Activated gamma-delta T cell treated with Interleukin-2 at 50 U/mL for 16 hours (primary cell): ENCODE measurements at places on chromosomes 1 and 21.

DNA sequence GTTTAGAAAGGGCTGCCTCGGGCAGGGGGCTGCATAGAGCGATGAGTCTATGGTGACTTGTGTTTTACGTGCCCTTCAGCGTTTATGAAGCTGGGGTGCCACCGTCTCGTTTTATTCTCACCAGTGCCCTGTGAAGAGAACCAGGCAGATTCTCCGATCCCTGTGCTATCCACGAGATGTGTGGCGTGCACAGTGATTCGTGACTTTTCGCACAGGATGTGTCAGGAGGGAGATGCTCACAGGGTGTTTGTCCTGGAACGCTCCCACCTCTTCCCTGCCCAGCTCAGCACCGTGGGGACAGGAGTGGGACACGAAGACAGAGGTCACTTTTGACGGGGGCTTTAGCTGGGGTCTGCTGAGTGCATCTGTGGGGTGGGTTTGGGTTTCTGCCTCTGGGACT, 54.9 kb upstream of the AJAP1 start:
- no peak for DNase-seq

DNA sequence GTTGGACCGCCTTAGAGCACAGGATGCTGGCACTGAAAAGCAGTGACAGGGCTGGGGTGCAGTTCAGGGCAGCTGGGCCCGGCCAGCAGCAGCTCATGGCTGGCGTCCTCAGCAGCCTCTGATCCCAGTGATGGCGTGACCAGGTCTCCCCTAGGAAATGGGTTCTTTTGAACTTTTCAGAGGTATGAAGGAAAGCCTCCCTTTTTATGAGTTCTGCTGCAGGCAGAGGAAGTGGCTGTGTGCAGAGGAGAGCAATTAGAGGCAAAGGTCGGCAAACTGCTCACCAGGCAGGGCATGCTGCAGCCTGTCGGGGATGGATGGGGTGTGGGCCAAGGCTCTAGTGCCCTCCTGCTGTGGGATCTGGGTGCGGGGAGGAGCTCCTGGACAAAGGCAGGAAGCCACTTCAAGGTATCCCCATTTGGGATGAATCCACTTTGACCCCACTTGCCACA, 45.6 kb upstream of the RAB4A start:
- no peak for DNase-seq

- no peak for DNase-seq
Measured at GRCh38 chr1:209527993-209528717, 55.4 kb upstream of the CAMK1G start.

GRCh38 chr1:221948459-221948858, 206.6 kb upstream of the DUSP10 start:
- DNase-seq = no peak

DNA sequence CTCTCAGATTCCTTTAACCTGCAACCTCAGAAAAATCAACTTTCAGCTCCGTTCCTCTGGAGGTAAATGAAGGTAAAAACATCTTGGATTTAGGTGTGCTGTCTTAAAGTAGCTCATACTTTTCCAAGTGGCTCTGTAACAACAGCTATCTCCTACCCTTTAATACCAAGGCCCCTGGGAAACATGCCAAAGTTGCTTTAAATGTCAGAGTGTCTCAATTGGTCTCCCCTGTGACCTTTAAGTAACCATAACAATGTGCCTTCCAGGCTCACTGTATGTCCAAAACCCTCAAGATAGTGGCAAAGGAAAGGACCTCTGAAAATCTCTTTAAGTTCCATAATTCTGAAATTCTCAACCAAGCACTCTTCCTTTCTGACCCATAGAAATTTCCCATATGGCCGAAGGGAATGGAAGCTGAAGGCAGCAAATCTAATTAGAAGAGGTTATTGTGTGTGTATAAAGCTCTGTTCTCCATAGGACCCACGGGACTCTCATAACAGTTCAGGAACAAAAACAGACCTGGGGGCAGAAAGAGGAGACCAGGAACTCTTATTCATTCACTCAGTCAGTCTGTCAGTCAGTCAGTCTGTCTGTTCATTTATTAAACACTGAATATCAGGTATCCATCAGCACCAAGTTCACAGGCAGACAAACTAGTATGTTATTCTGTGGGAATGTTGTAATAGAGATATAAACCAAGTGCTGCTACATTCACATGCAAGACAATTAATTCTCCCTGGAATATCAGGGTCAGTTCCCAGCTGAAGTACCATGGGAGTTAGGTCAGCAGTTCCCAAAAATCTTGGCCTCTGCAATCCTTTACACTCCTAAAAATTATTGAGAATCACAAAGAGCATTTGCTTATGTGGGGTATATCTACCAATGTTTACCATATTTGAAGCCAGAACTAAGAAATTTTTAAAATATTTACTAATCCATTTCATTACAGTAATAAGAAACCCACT, 19.1 kb downstream of the ASTN1 start:
- no peak for DNase-seq

DNA sequence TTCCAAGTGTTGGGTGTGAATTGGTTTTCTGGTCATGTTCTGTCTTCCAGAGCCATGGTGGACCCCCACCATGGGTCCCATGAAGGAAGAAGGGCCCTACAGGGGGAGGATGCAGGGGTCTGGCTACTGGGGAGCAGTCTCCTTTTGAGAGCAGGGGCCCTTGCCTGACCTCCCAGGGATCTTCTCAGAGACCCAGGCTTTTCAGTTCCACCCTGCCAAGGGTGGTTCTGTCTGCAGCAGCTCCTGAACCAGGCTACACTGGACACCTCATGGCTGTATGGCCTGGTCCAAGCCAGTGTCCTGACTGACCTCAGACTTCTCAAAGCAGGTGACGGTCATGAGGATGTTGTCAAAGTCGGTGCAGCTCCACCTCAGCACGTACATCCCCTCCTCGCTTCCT, 109.0 kb downstream of the JAK1 start:
- DNase-seq = no peak

DNA sequence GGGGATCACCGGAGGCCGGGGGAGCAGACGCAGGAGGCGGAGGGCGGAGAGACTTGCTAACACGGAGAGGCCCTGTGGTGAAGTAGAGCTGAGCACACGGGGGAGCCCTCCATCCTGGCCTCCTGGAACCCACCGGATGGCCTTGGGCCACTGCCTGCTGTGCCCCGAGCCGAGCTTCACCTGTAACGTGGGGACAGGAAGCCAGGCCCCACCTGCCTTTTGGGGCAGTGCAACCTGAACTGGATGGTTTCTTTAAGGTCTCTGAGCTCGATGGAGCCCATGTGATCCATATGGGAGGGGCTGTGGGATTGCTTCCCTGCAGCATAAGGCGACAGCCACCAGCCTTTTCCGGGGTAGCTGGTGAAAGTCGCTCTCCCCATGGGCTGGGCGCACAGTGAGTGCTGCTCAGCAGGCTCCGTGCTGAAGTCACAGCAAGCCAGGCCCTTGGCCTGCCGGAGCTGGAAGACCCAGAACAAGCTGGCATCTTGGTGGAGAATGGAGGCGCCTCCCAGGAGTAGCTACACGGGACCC, 35.8 kb downstream of the TFF3 start:
- DNase-seq = no peak

DNA sequence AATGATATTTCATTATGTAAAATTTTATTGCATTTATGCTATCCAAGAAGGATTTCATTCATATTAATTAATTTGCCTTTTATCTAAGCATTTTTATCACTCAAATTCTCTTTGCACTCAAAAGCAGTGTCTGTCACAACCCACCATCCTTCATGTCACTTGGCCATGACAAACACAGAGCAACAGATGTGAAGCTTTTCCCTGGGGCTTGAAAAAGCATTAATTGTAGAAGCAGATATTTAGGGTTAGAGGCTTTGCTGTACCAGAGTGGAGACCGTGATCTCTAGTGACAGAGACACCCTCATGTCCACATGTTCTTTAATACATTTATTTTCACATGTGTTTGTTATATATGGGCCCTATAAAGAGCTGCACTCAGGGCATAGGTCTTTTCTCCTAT, 230.5 kb downstream of the SPATA17 start:
- no peak for DNase-seq

DNA sequence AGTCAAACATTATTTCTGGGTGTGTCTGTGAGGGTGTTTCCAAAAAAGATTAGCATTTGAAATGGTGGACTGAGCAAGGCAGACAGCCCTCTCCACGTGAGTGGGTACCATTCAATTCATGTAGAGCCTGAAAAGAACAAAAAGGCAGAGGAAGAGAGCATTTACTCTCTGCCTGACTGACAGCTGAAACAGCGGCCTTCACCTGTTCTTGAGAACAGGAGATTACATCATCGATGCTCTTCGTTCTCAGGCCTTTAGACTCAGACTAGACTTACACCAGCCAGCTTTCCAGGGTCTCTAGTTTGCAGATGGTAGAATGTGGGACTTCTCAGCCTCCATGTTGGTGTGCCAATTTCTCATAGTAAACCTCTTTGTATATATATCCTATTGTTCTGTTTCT, 302.3 kb downstream of the BACH1 start:
- DNase-seq = no peak

- no peak for DNase-seq
Measured at GRCh38 chr1:202619505-202619904, 90.7 kb downstream of the SYT2 start.

GRCh38 chr1:214192825-214193643, 87.9 kb upstream of the SMYD2 start:
- DNase-seq = no peak

DNA sequence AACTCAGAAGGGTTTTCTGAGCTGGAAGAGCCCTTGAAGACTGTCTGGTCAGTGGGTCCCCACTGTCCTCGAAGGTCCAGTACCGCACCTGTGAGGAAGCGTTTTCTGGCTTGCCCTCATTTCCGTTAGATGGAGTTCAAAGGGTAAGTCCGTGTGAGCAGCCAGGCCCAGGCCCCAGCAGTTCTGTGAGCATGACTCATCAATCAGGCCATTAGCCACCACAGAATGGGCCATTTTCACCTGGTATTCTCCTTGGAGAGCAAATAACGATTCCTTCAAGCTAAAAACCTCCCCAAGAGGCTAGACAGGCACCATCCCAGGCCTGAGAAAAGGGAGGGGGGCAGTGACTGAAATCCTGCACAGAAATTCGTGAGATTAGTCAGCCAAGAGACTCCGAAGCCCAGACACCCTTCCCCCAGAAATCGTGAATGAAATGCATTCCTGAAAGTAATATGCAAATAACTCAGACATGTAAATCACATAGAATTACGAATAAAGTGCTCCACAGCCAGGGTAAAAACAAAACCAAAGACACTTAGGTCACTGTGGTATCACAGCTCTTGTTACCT, 66.0 kb downstream of the BCAR3 start:
- no peak for DNase-seq

DNA sequence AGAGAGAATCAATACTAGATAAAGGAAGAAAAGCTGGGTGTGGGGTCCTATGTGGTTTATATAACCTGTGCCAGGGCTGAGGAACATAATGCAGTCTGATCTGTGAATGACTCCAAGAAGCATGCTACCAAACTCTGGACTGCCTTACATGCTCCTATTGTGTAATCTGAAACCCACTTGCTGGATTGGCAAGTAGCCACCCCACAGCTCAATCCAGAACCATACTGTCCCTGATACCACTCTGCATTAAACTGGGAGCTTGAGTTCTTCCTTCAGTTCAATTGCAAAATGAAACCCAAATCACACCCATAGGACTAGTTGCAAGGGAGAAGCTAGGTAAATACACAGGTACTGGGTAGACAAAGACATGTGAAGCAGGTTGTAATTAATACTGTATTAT, 115.4 kb upstream of the NEGR1 start:
- no peak for DNase-seq

- DNase-seq = no peak
Measured at GRCh38 chr1:240099748-240100147, 8.1 kb downstream of the FMN2 start.

- DNase-seq = no peak
Measured at GRCh38 chr21:37582590-37582989, 216.0 kb downstream of the DYRK1A start.

DNA sequence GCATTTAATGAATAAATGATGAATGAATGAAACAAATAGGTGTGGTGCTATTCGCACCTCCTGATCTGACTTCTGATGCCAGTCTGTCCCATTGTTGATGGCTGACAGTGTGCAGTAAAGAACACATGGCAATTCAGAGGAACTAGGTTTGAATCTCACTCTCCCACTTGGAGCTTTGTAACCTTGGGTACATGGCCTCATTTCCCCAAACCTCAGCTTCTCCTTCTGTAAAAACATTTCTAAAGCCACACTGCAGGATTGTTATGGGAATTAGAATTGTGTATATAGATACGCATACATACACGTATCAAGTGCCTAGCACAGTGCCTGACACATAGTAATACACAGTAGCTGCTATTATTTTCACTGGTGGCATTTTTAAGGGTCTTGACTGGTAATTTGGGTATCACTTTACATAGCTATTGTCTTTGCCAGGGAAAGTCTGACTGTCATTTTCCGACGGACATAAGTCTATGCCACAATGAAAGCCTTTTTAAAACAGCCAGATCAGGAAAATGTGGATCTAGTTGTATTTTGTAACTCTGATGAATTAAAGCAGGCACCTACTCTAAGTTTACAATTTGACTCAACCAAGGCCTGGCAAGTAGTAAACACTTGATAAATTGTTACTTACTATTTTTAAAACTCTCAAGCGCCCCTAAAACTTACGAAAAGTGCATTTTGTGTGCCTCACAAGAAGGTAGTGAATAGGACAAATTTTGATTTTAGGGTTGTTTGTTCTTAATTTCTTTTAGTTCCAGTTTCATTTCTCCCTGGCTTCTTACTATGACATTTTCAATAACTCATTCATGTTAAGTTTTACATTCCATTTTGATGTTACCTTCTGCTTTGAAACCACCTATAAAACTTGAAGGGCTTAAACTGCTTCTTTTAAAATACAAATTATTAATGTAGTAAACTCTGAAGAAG, 164.4 kb downstream of the SDCCAG8 start:
- DNase-seq = no peak

- no peak for DNase-seq
Measured at GRCh38 chr1:105641407-105641806, 1415.1 kb upstream of the PRMT6 start.

GRCh38 chr1:165080253-165080896, 276.1 kb downstream of the LMX1A start:
- no peak for DNase-seq

- no peak for DNase-seq
Measured at GRCh38 chr1:92944901-92945747, 16.1 kb downstream of the DIPK1A start.

DNA sequence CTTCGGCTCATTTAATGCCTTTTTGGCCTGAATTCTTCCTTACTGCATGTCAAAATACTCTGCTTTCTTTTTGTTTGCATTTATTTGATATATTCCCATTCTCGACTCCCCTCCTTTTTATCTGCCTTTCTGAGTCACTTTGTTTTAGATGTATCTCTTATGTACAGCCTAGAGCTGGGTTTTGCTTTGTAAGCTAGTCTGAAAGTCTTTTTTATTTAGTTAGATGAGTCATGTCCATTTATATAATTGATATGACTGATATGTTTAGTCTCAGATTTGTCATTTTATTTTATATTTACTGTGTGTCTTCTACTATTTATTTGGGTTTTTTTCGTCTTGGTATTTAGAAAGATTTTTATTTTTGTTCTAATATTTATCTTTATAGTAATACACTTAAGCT, 33.6 kb upstream of the GNG5 start:
- no peak for DNase-seq

DNA sequence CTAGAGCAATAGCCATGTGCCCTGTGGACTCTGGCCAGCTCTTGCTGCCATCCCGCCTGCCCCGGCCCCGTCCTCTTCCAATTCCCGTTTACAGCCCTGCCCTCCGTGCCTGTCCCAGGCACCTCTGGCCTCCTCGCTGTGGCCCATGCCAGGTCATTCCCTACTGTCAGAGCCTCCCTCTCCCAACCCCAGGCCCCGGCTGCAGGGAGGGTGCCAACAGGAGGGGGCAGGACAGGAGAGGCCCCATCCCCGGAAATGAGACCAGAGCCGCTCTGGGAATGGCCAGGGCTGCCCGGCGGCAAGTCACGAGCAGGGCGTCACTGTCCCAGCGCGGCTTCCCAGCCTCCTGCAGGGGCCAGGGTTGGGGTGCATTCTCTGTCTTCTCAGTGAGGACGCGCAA, 23.5 kb upstream of the TSPEAR start:
- DNase-seq = no peak
